ENCODE measurements at places on chromosomes 4 and X. TPM values are rescaled to one million over a fixed set of nuclear protein-coding genes. Genes with fewer than 3 reads are reported as not detected.

Gene TRAM1L1
- 0.98 TPM for total RNA-seq

Gene IL13RA2
- not detected for total RNA-seq

- DNase-seq, result no peak
Measured at GRCh38 chr4:1340181-1340747, 6.7 kb upstream of the UVSSA start.

GRCh38 chr4:6668391-6668790 is 25.3 kb upstream of the S100P start:
- no peak for DNase-seq

GRCh38 chrX:10370976-10371375 is 214.2 kb downstream of the CLCN4 start:
- DNase-seq, result no peak

Gene PPP4R3C
- not detected for total RNA-seq

- DNase-seq, result no peak
Measured at GRCh38 chr4:16833722-16834121, 64.7 kb downstream of the LDB2 start.

Gene IL15
- total RNA-seq, result 2.1 TPM

Gene DNAAF6
- total RNA-seq, result not detected

- no peak for DNase-seq
Measured at GRCh38 chr4:828641-829271, 2.8 kb upstream of the CPLX1 start.

GRCh38 chr4:76197031-76197743 is 16.4 kb downstream of the SCARB2 start:
- no peak for DNase-seq

Gene PORCN
- total RNA-seq, result 10.0 TPM
